ENCODE measurements at places on chromosomes 6 and 20.

GRCh38 chr6:17004269-17004668 is 97.6 kb upstream of the STMND1 start:
- no peak for DNase-seq

DNA sequence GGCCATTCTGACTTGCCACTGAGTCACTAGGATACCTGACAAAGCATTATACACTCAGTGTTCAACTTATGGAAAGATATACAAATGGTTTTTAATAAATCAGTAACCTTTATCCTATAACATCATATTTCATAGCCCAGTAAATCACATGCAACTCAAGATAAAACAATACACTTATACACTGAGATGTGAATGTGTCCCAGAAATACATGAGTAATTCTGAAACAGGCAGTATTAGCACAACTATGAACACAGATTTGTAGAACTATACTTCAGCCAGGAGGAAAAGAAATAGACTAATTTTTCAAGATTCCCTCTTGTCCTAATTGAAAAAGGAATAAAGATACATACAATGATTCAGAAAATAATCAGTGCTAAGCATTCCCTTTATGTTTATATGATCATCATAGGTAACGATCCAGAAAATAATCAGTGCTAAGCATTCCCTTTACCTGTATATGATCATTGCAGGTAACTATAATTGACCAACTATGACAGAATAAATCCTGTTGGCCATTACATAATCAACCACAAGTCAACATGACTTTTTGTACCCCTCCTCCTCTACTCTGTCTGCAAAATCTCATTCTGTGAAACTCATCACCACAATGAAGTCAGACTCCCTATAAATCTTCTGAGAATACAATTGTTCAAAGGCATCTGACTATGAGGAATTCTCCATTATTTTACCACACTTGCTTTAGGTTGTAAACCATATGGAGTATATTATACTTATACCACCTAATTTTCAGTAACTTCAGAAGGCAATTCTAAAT is 30.3 kb downstream of the HACE1 start:
- peak; percentile 4 for DNase-seq

- DNase-seq = no peak
These were observed 363.3 kb downstream of the SMOC2 start for GRCh38 chr6:168804331-168804730.

GRCh38 chr20:24948939-24949679 is at the start of gene CST7:
TSS of gene CST7 (plus strand) at chr20:24949269. CDS start at chr20:24949506, 237 bp downstream.
- DNase-seq = no peak

DNA sequence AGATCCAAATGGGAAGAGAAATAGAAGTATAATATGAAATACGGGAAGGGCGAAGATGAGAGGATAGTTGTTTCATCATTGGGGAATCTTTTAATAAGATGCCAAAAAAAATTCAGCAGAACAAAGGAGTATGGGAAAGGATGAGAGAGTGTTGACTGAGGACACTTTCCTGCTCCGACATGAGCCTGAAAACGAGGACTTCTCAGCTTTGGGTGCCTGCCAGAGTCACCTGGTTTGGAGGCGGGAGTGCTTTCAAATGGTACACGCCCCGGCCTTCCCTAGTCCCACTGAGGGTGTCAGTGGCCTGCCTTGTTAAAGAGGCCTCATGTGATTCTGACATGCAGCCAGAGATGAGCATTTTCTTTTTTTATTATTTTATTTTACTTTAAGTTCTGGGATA is 250.9 kb downstream of the ANKRD60 start:
- no peak for DNase-seq
